ENCODE measurements at places on chromosomes 16 and 17.

GRCh38 chr17:66277191-66277590 is 25.2 kb upstream of the PRKCA start:
- no peak for DNase-seq

DNA sequence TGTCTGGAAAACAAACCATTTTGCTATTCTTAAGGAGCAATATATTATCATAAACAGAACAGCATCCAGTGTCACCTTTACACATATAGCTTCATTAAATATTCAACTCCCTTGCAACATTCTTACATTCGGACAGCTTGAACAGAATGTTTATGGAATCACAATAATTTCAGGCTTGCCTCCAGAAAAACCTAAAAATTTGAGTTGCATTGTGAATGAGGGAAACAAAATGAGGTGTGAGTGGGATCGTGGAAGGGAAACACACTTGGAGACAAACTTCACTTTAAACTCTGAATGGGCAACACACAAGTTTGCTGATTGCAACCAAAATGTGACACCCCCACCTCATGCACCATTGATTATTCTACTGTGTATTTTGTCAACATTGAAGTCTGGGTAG is 51.4 kb downstream of the TBC1D26 start:
- no peak for DNase-seq

GRCh38 chr16:86783636-86784626 is 205.6 kb downstream of the FOXL1 start:
- no peak for DNase-seq

GRCh38 chr17:75635610-75636202 is 2.5 kb downstream of the SMIM5 start:
- no peak for DNase-seq

- no peak for DNase-seq
These were observed 201.8 kb upstream of the FOXF1 start for GRCh38 chr16:86308514-86308913.

DNA sequence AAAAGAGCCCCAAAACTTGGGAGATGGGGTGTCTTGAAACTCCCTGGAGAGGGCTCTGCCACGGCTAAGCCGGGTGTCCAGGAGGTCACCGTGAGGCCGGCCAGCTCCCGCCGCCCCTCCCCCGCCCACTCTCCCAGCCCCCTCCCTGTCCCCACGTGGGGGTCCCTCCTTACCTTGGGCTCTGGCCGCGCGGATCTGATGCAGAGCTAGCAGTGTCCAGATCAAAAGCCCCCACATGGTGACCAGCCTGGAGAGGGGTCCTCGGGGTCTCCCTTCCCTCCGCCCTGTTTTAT is 447 bp downstream of the SDK2 start:
- no peak for DNase-seq

Data from stimulated activated CD8-positive, alpha-beta memory T cell treated with anti-CD3 and anti-CD28 coated beads, Interleukin-7, amount 100 ng/mL, for 1 hour (primary cell).